NCI-H510A treated with DMSO at 0.1 percent for 48 hours (cell line): ENCODE measurements at places on chromosomes 5 and 9.

- DNase-seq, result peak; percentile 32
Measured at GRCh38 chr5:78985725-78986223, 664 bp upstream of the ARSB start.

DNA sequence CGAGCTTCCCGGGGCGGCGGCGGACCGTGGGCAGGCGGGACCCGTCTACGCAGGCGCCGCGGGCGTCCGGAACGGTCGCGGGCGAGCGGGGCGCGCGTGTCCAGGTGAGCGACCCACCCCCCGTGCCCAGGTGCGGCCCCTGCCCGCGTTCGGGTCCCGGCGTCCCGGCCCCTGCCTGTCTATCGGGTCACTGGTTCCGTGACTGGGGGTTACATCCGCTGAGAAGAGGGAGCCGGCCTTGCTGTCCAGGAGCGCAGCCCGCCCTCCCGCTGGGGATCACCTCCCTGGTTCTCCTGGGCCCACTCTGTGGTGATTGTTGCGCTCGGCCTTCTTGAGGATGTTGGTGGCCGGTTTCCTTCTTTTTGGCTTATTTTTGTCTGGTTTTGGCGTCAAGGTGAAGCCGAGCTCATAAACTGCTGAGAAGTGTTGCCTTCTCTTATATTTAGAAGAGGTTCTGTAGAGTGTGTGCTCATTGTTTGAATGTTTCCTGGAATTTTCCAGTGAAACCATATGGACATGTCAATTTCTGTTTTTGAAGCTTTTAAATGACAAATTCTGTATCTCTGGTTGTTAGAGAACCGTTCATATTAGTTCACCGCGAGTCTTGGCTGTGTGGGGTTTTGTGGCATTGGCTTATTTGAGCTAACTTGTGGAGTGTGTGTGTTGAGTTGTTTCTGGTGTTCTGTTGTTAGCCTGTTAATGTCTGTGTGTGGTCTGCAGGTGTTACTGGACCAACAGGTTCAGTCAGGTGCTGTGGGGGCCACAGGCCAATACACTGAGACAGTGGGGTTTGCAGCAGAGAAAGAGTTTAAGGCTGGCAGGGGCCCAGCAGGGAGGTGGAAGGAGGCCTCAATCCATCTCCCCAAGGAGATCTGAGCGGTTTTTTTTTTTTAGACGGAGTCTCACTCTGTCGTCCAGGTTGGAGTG, 621 bp downstream of the CEP72 start:
- peak; percentile 73 for DNase-seq

- DNase-seq, result peak; percentile 70
Measured at GRCh38 chr9:77957652-77958051, 74.0 kb downstream of the GNAQ start.

DNA sequence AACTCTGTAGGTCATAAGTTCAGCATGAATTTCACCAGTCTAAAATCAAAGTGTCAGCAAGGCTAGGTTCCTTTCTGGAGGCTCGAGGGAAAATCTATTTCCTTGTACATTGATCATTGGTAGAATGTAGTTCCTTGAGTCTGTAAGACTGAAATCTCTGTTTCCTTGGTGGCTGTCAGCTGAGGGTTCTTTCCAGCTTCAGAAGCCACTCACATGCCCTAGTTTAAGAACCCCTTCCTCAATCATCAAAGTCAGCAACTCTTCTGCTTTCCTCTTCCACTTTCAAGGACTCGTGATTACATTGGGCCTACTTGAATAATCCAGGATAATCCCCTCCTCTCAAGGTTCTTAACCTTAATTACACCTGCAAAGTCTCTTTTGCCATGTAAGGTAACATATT, 4.9 kb upstream of the SCAMP1 start:
- no peak for DNase-seq

GRCh38 chr5:42586625-42587024, 163.4 kb downstream of the GHR start:
- no peak for DNase-seq

GRCh38 chr5:67166460-67167285, 29.9 kb downstream of the CD180 start:
- DNase-seq, result no peak
